HTR-8/SVneo (cell line): ENCODE measurements at places on chromosomes 2 and 18.

DNA sequence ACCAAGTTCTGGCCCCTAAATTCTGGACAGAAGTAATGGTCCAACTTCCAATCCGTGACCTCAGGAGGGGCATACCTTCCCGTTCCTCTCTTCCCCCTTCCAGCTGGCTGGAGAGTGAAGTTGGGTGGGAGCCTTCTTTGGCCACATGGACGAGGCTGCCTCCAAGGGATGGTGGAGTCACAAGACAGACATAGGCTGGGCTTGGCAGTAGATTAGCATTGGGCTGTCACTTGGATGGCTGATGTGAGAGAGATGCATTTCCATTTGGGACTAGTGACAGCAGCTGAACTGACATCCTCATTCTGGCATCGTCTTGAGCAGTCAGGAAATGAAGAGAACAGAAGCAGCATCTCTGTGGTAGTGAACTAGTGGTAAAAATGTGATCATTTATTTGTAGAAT is 12.6 kb downstream of the NT5DC4 start:
- no peak for DNase-seq

- no peak for DNase-seq
Observed at GRCh38 chr2:170512266-170512665, 202.9 kb upstream of the SP5 start.

GRCh38 chr18:61734396-61734795 is 158.4 kb downstream of the RNF152 start:
- DNase-seq = no peak

GRCh38 chr2:150729495-150729955 is 242.1 kb upstream of the RND3 start:
- DNase-seq = no peak

DNA sequence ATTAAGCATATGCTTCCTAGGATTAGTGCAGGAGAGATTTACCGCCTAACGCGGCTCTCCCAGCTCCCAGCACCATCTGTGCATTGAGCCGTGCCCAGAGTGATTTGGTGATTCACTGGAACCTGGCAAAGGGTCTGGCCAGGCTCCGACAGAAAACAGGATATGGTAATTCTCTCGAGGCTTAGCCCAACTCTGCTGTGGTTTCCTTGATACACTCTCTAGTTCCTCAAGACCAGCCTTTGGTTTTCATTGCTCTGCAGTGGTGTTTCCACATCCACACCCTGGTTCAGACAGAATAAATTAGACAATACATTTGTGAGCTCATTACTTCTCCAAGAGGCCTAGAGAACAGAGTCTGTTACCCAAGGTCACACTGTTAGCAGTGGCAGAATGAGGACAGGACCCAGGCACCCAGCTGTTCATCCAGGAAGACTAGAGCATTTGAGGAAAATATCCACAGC is 23.0 kb upstream of the SMAD2 start:
- no peak for DNase-seq

DNA sequence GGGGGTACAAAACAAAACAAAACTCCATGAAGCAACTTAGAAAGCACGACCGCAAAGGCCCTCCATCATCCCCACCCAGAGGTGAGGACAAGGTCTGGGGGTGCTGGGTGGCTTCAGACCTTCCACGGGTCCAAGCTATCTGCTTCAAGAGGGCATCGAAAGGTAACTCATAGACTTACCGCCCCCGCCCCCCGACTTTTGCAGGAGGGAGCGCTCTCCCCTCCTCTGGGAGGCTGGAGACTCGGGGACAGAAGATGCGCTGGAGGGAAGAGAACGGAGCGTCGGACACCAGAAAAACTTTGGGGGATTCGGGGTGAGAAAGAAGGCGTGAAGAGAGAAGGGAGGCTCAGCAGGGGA is 300 bp upstream of the STON1 start:
- DNase-seq = no peak

DNA sequence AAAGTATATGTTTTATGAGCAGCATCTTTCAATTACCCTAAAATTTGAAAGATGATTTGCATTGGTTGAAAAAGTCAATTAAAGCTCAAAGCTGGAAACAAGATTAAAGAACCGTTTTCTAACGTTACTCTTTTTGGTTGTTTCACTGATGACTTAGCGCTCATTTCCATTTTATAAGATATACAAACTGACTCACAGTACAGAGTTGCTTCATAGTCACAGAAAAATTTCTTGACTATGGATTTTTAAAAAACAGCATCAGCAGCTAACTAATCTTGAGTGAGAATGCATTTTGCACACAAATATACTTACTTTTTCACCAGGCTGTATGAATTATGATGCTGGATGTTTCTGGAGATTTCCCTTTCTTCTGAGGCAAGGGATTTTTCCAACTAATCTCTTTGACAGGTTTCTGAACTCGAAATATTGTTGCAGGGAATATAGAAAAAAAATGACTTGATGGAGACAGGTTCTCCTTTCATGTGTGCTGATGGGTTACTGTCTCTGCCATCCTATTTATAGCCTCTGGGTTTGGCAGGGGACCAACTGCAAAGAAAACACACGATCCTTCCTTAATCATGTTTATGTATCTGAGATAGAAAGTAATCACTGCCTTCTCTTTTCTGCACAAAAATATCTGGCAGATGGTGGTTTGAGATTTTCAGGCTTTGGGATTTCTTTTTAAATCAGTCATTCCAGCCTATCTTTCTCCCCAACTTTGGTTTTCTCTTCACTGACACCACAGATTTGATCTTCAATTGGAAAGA is 129.4 kb upstream of the DAPL1 start:
- DNase-seq = no peak

GRCh38 chr2:80169811-80170594 is 134.5 kb downstream of the LRRTM1 start:
- DNase-seq = no peak

DNA sequence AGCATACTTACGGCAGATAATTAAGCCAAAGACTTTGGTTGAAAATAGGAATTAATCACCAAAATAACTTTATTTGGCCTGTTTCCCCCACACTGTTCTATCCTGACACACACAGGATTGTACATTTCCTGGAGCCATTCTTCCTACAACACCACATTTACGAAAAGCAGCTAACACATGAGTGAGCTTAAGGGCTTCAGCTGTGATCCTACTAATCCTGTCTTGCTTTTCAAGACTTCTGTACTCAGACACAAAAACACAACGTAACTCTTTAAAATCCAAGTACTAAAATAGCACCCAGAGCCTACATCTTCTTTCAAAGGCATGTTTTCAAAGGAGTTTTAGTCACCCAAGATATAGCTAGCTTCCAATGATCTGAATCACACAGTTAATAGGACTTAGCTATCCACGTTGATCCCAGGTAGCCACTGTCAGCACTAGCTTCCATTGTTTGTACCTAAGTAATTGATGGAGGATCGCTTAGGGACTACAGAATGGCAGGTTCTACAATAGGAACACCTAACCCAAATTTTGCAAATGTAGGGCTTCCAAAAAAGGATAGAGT is 42.8 kb upstream of the TTC39C start:
- no peak for DNase-seq

GRCh38 chr2:166388481-166389070 is 12.8 kb upstream of the SCN9A start:
- DNase-seq = no peak

DNA sequence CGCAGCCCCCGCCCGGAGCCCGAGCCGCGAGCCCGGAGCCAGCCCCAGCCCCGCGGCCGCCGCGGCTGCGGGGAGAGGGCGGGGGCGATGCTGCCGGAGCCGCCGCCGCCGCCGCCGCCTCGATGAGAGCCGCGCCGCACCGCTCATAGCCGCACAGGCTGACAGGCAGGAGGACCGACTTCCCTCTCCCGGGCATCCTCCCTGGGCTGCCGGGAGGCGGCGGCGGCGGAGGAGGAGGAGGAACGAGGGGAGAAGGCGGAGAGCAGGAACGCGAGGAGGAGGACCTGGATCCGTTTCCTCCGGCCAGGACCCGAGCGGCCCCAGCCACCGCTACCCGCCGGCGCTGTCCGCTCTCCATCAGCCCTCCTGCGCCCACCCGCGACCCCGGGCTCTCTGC is 370 bp downstream of the KLHL29 start:
- no peak for DNase-seq

GRCh38 chr2:193583638-193584400 is 1389.1 kb upstream of the TMEFF2 start:
- DNase-seq = peak; percentile 19

DNA sequence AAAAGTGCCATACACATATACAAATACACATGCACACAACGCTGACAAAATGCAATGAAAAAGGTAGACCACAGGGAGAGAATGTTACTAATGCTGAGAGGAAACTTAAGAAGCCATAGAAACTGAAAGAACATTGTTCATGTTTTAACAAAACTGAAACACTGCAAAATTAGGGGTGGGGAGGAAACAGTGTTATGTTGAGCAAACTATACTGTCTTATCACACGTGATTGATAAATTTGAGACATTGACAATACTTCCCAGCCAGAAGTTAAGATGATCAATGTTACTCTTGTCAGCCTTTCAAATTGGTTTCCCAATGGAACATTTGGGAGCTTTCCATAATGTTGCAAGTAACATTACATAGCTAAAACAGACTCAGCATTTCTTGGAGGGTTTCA is 165.5 kb downstream of the L3MBTL4 start:
- no peak for DNase-seq

DNA sequence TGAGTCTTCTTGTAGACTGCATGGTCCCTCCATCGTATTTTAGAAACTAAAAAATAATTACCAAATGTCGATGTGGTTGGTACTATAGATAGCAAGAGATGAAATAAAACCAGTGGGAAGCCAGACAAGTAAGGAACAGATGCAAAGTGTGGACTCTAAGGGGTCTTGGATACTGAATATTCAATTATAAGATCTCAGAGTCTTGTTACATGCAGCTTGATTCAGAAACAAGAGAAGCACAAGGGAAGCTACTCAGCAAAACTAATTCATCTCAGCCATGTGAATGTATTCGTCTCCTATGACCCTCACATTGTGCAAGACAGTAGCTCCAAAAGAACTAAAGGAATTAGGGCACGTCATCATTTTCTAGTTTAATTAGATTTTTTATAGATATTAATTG is 80.9 kb downstream of the CDH20 start:
- DNase-seq = no peak
